ENCODE measurements at places on chromosomes 6 and 20. TPM values are rescaled to one million over a fixed set of nuclear protein-coding genes. Genes with fewer than 3 reads are reported as not detected.

DNA sequence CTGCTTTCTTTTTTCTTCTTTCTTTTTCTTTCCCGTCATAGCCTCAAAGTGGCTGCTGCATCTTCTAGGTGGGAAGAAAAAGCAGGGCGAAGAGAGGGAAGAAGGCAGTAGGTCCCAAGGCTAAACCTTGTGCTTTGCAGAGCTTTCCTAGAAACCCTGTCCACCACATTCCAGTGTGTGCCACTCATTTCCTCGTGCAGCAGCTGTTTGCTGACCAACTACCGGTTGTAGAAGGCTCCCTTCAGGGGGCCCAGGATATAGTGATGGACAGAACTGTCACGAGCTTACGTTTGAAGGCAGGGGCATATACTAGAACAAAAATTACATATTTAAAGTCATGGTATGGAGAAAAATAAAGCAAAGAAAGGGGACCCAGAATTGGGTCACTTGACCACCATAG lies 103.0 kb downstream of the SASH1 start:
- peaks cover 32% of the 10 kb centered on the region for H3K4me1 ChIP-seq
- no peak for DNase-seq
- H3K36me3 ChIP-seq, result peaks cover 2% of the 10 kb centered on the region

DNA sequence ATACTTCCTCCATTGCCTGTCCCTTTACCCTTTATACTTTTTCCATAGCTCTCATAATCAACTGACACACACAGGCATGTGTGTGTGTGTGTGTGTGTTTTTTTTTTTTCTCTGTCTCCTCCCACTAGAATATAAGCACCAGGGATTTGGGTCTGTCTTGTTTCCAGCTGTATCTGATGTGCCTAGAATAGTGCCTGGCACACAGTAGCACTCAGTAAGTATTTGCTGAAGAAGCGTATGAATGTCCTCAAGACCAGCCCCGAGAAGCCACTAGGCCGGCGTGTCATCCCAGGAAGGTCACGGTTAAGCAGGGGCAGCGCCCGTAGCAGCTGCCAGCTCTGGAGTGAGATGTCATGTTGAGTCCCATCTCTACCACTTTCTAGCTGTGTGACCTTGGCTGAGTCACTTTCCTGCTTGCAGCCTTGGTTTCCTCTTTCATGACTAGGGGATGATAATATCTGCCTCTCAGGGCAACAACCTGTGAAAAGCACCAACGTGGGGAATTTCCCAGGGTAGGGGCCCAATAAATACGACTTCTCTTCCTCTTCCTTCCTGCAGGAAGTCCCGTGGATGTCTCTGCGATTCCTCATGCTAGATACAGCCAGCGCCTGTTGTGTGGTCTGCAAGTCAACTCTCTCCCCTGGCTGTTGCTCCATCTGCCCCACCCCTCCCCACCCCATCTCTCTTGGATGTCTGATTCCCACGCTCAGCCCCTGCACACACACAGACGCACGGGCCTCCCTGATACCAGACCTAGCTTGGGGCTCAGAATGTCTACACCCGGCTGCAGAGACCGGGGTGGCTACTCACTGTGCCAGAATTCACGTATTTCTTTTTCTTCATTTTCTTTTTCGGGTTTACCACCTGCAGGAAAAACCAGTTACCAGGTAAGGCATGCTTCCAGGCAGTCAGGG lies 58.1 kb downstream of the RAB44 start:
- no peak overlapping the region for H3K27ac ChIP-seq
- H3K27me3 ChIP-seq, result no peaks in the 10 kb centered on the region
- no peak for DNase-seq
- H3K4me3 ChIP-seq, result no peak overlapping the region
- peaks cover 39% of the 10 kb centered on the region for H3K4me1 ChIP-seq

- no peaks in the 10 kb centered on the region for H3K36me3 ChIP-seq
- H3K27me3 ChIP-seq, result no peaks in the 10 kb centered on the region
- H3K4me3 ChIP-seq, result no peak overlapping the region
- H3K27ac ChIP-seq, result no peak overlapping the region
These were observed 753.4 kb upstream of the ADGRB3 start for GRCh38 chr6:67881706-67882065.

DNA sequence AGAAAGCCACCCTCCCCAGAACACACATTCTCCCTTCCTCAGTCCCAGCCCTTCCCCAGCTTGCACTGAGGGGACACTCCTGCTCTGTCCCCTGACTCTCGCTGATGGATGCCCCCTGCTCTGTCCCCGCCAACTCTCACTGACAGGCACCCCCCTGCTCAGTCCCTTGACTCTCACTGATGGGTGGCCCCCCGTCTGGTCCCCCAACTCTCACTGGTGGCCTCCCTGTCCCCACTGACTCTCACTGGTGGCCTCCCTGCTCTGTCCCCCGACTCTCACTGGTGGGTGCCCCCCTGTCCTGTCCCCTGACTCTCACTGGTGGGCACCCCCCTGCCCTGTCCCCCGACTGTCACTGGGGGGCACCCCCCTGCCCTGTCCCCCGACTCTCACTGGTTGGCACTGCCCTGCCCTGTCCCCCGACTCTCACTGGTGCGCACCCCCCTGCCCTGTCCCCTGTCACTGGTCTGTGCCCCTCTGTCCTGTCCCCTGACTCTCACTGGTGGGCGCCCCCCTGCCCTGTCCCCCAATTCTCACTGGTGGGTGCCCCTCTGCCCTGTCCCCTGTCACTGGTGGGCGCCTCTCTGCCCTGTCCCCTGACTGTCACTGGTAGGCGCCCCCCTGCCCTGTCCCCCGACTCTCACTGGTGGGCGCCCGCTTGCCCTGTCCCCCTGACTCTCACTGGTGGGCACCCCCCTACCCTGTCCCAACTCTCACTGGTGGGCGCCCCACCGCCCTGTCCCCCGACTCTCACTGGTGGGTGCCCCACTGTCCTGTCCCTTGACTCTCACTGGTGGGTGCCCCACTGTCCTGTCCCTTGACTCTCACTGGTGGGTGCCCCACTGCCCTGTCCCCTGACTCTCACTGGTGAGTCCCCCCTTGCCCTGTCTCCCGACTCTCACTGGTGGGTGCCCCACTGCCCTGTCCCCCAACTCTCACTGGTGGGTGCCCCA lies 60.9 kb downstream of the GINS1 start:
- H3K4me3 ChIP-seq, result no peak overlapping the region
- no peak for DNase-seq
- no peak overlapping the region for H3K27ac ChIP-seq
- H3K36me3 ChIP-seq, result peaks cover 22% of the 10 kb centered on the region
- H3K4me1 ChIP-seq, result no peaks in the 10 kb centered on the region

DNA sequence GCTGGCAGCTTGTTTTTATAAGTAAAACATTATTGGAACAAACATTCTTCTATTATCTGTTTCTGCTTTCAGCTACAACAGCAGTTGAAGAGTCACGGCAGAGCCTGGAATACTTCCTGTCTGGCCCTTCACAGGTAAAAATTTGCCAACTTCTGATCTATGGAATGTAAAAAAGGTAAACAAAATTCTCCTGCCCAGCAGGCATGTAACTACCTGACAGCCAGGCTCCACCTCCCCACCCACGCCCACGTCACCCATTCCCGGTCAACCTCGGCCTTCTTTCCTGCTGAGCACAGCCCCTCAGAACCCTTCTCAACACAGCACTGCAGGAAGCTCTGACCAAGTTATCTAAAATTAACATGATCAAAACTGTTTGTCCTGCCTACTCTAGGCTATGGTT lies 166.0 kb downstream of the DLL1 start:
- H3K36me3 ChIP-seq, result no peaks in the 10 kb centered on the region
- no peak for DNase-seq
- no peak overlapping the region for H3K4me3 ChIP-seq
- no peak overlapping the region for H3K27ac ChIP-seq

- H3K4me3 ChIP-seq, result no peak overlapping the region
- no peaks in the 10 kb centered on the region for H3K4me1 ChIP-seq
- no peak for DNase-seq
- H3K36me3 ChIP-seq, result no peaks in the 10 kb centered on the region
These were observed 38.7 kb downstream of the RGS17 start for GRCh38 chr6:153092082-153093013.

- no peak overlapping the region for H3K4me3 ChIP-seq
- no peak for DNase-seq
- H3K27ac ChIP-seq, result no peak overlapping the region
These were observed 230.2 kb downstream of the CDH4 start for GRCh38 chr20:61482056-61482887.

DNA sequence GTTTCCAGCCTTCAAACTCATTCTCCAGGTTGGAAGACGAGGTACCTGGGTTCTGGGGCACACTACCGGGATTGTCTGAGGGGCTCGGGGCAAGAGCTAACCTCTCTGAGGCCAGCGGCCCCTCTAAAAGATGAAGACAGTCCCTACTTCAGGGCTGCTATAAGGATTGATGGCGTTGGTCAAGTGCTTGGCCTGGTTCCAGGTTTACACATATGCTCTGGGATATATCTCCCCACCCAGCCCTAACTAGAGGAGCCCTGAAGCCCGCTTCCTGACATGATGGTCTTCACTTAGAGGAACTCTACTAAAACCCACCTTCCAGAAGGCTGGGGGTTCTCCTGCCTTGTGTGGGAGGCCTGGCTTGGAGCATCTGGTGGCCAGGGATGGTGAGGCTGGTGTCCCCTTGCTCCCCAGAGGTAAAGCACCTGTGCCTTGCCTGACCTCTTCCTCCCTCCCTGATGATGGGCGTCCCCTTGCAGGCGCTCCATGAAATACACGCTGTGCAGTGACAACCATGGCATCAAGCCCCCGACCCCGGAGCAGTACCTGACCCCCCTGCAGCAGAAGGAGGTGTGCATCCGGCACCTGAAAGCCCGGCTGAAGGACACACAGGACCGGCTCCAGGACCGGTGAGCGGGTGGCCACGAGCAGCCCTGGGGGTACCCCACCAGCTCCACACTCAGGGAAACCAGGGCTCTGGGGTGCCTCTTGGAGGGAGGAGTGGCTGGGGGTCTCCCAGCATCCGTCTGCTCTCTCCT lies 28.7 kb downstream of the SDCBP2 start:
- H3K4me1 ChIP-seq, result no peaks in the 10 kb centered on the region
- no peak for DNase-seq
- H3K36me3 ChIP-seq, result peaks cover 8% of the 10 kb centered on the region
- no peaks in the 10 kb centered on the region for H3K27me3 ChIP-seq
- no peak overlapping the region for H3K27ac ChIP-seq

- H3K27me3 ChIP-seq, result no peaks in the 10 kb centered on the region
- H3K4me1 ChIP-seq, result peaks cover 3% of the 10 kb centered on the region
- no peak overlapping the region for H3K27ac ChIP-seq
- H3K36me3 ChIP-seq, result peaks cover 16% of the 10 kb centered on the region
These were observed 62.9 kb downstream of the SCAND1 start for GRCh38 chr20:35891375-35891774.

DNA sequence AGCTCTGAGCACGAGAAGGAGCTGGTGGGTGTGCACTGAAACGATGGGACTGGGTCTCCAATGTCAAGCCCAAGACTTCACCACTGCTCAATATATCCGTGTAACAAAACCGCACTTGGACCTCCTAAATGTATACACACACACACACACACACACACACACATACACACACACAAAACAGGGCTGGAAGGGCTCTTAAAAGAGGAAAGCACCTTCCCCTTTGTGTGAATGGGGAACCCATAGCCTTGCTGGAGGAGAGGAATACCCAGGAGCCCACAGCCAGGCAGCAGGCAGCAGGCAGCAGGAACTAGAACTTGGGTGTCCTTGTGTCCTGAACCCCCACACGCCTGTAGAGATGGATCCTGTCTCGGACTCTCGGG lies 29.8 kb downstream of the TGM2 start:
- no peak overlapping the region for H3K4me3 ChIP-seq
- H3K27me3 ChIP-seq, result no peaks in the 10 kb centered on the region
- DNase-seq, result no peak
- peaks cover 37% of the 10 kb centered on the region for H3K4me1 ChIP-seq
- peak overlapping the region; percentile 73 for H3K27ac ChIP-seq
- H3K36me3 ChIP-seq, result peaks cover 88% of the 10 kb centered on the region

DNA sequence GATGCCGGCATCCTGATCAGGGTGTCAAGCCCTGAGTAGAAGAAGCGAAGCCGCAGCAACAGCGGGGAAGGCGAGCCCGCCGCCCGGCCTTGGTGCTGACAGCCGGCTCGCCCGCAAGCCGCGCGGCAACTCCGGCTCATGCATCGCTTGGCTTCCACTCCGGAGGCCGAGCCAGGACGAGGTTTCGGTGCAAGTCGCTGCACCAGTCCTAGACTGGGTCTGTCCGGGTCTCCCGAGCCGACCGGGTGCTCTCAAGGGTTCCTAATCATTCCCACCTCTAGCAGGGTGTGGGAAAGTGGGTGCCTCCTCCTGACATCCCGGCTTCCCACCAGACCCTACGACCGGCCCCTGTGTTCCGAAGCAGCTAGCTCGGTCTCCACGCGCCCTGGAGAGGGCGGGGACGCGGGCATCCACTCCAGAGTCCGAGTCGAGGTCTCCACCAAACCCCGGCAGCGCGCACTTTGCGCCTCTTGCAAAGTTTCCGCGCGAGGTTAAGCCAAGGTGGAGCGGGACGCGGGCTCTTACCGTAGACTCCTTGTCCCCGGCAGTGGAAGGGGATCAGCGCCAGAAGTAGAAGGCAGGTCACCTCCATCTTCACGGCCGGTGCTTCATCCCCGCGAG lies 1.4 kb downstream of the MDGA1 start:
- peaks cover 53% of the 10 kb centered on the region for H3K27me3 ChIP-seq
- H3K27ac ChIP-seq, result no peak overlapping the region
- no peak for DNase-seq
- H3K4me1 ChIP-seq, result peaks cover 27% of the 10 kb centered on the region
- no peaks in the 10 kb centered on the region for H3K36me3 ChIP-seq

GRCh38 chr6:41503827-41504465 lies 42.2 kb upstream of the FOXP4 start:
- no peaks in the 10 kb centered on the region for H3K36me3 ChIP-seq
- H3K4me3 ChIP-seq, result peak overlapping the region; percentile 46
- H3K4me1 ChIP-seq, result peaks cover 36% of the 10 kb centered on the region
- H3K27ac ChIP-seq, result peak overlapping the region; percentile 78
- H3K27me3 ChIP-seq, result peaks cover 41% of the 10 kb centered on the region
- no peak for DNase-seq

DNA sequence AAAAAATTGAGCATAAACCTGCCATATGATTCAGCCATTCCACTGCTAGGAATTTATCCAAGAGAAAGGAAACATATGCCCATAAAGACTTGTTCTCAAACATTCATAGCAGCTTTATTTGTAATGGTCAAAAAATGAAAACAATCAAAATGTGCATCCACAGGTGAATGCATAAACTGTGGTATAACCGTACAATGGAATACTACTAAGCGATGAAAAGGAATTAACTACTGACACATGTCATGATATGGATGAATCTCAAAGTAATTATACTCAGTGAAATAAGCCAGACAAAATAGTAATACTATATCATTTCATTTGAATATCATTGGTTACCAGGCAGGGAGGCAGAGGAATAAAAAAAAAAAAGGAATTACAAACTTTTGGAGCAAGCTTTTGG lies 25.8 kb upstream of the BRPF3 start:
- no peak overlapping the region for H3K4me3 ChIP-seq
- no peaks in the 10 kb centered on the region for H3K36me3 ChIP-seq
- no peak for DNase-seq
- H3K27ac ChIP-seq, result no peak overlapping the region

ULBP3 gene
- total RNA-seq, result 2.4 TPM

HLA-A gene
- total RNA-seq, result 1,064 TPM

GPLD1 gene
- 3.6 TPM for total RNA-seq

SPATA25 gene
- total RNA-seq, result 1.1 TPM

SERINC1 gene
- total RNA-seq, result 216 TPM

GINS1 gene
- total RNA-seq, result 0.92 TPM

CD24 gene
- total RNA-seq, result 33.1 TPM

GPX6 gene
- not detected for total RNA-seq

GABRR1 gene
- not detected for total RNA-seq

Measured in lower lobe of right lung (tissue), 2 donors.